ENCODE measurements at places on chromosomes 16 and 17.

GRCh38 chr16:30637944-30638343 lies 12.8 kb upstream of the PRR14 start:
- DNase-seq = no peak

GRCh38 chr16:78288888-78289287 lies 189.4 kb downstream of the WWOX start:
- DNase-seq = no peak

DNA sequence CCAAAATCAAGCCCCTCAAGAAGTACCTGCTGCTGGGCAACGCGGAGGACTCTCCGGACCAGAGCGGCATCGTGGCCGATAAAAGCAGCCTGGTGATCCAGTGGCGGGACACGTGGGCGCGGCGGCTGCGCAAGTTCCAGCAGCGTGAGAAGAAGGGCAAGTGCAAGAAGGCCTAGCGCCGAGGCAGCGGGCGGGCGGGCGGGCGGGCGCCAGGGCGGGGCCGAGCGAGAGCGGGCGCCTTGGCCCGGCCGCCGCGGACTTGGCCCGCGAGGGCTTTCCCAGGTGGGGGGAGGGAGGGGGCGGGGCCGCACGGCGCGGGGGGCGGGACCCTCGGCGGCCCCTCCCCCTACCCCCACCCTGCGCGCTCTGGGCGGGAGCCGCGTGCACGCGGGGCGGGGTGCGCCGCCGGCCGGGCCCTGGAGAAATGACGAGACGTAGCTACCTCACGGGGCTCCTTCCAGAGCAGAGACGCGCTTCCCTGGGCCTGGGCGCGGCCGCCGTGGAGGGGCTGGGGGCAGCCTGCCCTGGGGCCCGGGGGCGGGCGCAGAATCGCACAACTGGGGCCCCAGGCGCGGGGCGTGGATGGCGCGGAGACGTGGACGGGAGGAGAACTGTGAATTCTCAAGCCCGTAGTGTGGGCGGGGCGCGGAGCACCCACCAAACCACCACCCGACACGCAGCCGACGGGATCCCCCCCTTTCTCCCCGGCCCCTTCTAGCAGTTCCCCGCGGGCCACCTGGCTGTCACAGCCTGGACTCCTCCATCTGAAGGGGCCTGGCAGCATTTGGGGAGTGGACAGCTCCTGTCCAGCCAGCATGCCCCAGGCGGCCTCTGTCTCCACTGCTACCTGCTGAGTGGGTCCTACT lies 218.7 kb downstream of the NTN1 start:
- no peak for DNase-seq

- DNase-seq = no peak
Observed at GRCh38 chr17:60159479-60159866, 9.7 kb downstream of the CA4 start.

- DNase-seq = no peak
Observed at GRCh38 chr17:30573603-30574175, 96.5 kb downstream of the GOSR1 start.
